ENCODE measurements at places on chromosomes 1 and 21. TPM values are rescaled to one million over a fixed set of nuclear protein-coding genes. Genes with fewer than 3 reads are reported as not detected.

SLC1A7 gene
- polyA plus RNA-seq = 0.03 TPM

- no peak for DNase-seq
Observed at GRCh38 chr1:221858818-221859611, 117.1 kb upstream of the DUSP10 start.

OR2T33 gene
- polyA plus RNA-seq = not detected

DNA sequence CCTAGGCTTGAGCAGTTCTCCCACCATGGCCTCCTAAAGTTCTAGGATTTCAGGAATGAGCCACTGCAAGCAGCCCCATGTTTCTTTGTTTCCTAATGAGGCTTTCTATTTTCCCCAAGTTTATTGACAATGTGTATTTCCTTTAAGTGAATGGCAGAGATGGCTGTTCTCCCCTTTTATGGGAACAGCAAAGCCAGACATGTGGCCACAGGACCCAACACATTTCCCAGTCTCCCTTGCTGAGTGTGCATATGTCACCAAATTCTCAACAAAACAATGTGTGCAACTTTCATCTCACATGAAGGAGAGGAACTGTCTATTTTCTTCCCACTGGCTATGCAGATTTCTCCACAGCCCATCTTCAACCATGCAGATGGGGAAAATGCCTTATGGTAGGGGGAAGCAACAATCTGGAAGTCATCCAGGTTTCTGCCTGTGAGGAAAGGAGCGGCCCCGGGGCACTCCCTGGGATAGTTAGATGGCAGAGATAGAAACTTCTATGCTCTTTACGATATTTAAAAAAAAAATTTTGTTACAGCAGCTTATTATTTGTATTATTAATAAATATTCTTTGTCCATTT is 28.6 kb upstream of the MAP10 start:
- DNase-seq = no peak

CHIA gene
- polyA plus RNA-seq = not detected

- DNase-seq = no peak
Observed at GRCh38 chr1:67144696-67145095, 9.9 kb upstream of the C1orf141 start.

- DNase-seq = no peak
Observed at GRCh38 chr1:45037456-45037855, 25.4 kb downstream of the UROD start.

- DNase-seq = no peak
Observed at GRCh38 chr1:111879081-111879480, 110.4 kb downstream of the KCND3 start.

DNA sequence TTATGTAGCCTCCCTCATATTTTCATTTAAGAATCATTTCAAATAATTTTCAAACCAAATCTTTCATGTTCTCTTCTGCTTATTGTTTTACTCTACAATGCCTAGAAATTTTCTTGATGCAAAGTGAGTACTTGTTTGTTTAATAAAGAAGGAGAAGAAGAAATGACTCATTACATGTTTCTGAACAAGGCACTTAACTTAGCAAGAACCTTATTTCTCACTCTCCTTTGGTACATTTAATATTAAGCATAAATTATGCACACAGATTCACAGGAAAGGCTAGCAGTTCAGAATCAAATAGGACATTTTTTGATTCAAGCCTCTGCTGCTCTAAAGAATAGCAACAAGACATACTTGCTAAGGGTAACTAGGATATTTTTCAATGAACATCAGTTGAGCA is 9.1 kb downstream of the SCYL3 start:
- DNase-seq = no peak

- no peak for DNase-seq
Observed at GRCh38 chr1:57088653-57089052, 122.8 kb upstream of the C8B start.

GRCh38 chr1:198042168-198042567 is 114.6 kb upstream of the NEK7 start:
- no peak for DNase-seq

GRCh38 chr21:35510957-35511695 is 462.0 kb upstream of the RUNX1 start:
- no peak for DNase-seq

DNA sequence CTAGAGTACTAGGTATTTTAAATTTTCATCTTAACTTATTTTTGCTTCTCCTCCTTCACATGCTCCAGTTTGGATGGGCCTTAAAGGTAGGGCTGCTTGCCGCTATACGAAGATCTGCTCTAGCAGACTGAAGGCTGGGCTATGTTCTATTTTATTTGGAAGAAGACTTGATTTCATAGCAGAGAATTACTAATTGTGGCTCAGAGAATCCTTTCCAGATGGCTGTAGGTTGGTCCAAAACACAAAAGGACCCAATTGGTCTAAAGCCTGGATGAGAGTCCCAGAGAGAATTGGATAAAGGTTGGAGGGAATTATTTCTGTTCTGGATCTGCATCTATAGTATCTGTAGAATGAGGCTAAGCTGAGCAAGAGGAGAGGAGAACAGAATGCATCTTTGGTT is 719.4 kb upstream of the PTBP2 start:
- DNase-seq = no peak

- DNase-seq = no peak
Observed at GRCh38 chr1:100700586-100700985, 19.0 kb upstream of the VCAM1 start.

- no peak for DNase-seq
Observed at GRCh38 chr1:233638513-233638912, 24.6 kb downstream of the KCNK1 start.

GRCh38 chr1:44515416-44515815 is 110.4 kb downstream of the RNF220 start:
- no peak for DNase-seq

GRCh38 chr1:9075022-9075421 is 5.6 kb upstream of the SLC2A5 start:
- DNase-seq = no peak

DNA sequence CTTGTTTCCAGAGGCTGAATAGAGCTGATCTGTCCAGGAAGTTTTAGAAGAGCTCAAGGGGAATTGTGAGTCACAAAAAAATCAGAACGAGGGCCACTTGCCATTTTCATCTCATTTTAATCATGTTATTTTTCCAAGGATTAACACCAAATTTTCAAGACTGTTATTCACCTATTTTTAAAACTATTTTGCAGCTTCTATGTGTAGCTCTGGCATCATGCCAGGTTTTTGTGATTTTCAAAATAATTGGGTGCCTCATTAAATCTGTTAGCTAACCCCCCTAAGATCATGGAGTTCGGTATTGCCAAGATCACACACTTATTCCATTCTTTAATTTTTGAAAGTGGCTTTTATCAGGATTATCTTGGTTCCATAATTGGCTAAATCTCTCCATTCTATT is 90.9 kb downstream of the RGS7 start:
- DNase-seq = no peak

CFHR4 gene
- polyA plus RNA-seq = not detected

DNA sequence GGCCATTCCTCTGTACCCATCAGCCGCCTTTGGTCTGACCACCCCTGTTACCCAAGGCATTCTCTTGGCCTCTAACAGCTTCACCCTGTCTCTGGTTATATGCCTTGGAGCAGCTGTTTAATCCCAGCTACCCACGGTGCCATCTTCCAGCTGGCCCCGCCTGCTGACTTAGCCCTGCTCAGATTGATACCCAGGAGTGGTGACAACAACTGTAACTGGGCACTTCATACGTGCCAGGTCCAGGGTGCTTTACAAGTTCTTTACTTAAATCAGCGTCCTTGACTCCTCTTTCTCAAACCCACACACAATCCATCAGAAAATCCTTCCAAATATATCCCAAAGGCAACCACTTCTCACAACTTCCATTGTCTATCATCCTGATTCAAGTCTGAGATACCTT is 37.2 kb upstream of the HMGB4 start:
- no peak for DNase-seq

- no peak for DNase-seq
Observed at GRCh38 chr1:52550447-52550846, 2.4 kb downstream of the TUT4 start.

KRTAP13-4 gene
- polyA plus RNA-seq = 0.64 TPM

- DNase-seq = no peak
Observed at GRCh38 chr1:40976952-40977690, 2.4 kb upstream of the CTPS1 start.
